A673 (cell line): ENCODE measurements at places on chromosomes 13 and 19.
A peak's percentile ranks its signal among the peaks of the same experiment; 100 is the strongest.

DNA sequence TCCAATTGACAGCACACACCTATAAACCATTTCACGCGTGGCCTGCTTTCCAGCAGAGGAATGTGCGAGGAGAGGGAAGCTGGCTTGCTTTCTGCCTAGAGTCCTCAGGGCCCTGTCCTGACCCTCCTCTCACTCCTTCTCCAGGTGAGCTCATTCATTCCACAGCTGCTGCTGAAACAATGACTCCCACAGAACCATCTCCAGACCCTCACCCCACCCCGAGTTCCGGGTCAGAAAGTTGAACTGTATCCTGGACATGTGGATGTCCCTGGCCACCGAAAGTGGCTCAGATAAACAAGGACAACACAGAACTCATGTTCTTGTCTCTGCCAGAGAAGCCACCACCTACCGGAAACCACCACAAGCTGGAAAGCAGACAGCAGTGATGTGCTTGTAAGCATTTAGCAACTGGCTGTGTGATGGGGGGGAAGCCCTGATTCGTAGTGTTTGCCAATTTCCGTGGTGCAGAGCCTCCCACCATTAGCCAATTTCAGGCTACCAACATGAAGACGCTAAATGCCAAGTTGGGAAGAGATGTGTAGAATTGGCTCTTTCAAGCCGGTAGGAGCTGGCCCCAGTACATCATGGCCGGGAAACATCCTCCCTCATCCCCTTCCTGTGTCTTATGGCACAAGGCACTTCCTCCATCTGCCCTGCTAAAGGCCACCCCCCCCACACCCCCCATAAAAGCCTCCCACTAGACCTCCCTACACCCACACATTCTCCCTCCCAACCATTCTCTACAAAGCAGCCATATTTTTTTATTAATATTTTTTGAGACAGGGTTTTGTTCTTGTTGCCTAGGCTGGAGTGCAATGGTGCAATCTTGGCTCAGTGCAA is 5.0 kb downstream of the SYCE2 start:
- no peak for DNase-seq

GRCh38 chr19:54325631-54326030 is 12.7 kb upstream of the LILRA5 start:
- DNase-seq = no peak

DNA sequence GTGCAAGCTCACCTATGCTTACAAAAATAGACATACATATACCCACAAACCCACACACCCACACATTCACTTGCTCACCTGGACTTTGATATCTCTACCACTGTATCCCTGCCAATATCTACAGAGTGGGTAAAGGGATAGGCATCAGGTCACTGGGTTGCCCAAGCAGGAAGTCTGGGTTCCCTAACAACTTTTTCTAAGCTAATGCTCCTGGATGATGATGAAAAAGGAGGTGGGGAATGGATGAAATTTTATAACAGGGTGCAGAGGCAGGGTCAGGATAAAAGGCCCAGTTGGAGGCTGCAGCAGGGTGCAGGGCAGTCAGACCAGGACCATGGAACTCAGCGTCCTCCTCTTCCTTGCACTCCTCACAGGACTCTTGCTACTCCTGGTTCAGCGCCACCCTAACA is at the start of gene CYP2B6:
CYP2B6 (plus strand) TSS at position 311 of the 410 bp plus-strand sequence; CDS start at position 335, 24 bp downstream.
- no peak for DNase-seq

DNA sequence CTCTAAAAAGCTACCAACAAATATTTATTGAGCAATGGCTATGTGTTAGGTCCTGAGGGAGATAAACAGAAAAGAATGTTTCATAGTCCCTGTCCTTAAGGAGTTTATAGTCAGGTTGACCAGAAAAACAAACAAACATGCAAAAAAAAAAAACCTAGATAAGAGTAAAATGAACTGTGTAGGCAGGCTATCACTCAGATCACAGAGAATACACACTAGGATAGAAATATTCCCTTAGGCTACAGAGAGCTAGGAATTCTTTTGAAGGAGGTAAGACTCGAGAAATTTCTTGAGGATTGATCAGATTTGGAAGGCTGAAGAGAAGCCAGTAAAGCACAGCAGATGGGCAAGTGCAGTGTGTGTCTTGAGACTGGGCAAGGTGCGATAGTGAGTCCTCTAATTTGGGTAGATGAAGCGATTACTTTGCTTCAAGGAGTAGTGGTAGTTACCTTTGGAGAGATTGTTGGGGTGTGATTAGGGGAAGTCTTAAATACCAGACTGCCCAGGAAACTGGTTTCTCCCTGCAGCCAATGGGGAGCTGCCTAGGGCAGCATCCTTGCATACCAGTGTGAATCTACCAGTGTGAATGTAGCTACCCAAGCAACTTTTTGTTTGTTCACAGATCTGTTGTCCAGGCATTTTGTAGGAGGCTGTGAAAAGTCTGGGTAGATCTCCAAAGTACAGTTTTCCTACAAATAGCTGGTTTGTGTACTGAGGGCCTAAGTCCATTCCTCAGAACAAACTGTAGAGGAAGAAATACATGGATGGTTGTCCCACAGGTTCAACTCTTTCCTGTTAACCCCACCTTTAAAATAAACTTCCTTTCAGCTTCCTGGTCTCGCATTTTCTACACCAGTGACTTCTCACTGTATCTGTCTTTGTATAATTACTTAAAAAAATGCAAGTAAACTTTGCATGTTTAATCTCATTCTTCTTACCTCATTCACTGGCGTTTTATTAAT is 314.1 kb downstream of the KLF5 start:
- DNase-seq = no peak

DNA sequence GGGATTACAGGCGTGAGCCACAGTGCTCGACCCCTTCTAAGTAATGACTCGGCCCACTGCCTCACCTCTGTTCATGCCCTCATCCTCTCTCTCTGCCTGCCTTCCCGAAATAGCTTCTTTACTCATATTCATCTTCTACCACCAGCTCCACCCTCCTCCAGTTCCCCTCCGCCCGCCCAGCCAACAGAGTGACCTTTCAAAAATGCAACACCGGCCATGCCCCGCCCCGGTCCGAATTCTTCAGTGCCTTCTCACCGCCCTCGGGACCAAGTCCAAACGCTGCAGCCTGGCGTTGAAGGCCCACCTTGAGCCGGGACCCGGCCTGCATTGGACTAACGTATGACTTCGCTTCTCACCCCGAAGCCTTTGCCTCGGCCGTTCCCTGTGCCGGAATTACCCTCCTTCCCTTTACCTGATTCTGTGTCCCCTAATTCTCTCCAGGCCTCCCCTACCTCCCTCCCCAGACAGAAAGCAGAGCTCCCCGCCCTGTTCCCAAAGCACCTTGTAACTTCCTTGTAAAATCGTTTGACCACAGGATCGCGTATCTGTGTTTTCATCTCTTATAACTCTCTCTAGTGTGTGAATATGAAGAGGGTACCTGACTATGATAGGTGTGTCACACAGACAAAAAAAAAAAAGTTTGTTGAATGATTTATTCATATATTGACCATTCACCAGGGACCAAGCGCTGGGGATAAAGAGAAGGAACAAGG is 8.1 kb upstream of the MUC16 start:
- DNase-seq = no peak

DNA sequence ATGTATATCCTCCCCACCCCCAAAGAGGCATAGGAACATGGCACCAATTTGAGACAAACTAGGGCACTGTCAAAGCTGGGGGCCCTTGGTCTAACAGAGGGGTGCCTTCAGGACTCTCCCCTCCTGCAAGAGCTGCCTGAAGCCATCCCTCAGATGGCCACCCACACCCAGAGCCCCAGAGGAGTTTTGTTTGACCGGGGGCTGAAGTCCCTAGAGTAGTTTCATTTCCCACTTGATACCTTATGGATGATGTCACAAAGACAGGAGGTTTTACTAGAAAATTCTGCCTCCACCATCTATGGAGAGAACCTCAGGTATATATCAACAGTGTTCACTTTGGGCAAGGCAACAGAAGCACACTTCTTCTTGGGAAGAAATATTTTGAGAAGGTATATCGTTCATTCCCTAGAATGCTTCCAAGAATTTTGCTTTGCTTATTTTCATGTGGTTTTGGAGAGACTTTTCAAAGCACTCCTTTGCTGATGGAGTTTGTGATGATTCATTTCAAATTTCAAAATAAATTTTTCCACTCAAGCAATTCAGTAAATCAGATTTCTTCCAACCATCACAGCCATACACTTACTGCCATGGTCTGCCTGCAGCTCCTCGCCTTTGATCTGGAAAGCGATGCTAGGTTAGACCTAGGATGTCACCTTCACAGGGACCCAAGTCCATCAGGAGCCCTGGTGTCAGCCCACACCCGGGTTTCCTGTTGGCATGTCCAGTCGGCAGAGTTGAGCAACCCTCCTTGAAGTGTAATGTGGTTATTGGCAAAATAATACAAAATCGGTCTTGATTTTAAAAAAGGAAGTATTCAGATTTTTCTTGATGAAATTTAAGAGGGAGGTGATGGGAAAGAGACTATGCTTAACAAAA is 207.0 kb downstream of the SHISA2 start:
- DNase-seq = no peak

DNA sequence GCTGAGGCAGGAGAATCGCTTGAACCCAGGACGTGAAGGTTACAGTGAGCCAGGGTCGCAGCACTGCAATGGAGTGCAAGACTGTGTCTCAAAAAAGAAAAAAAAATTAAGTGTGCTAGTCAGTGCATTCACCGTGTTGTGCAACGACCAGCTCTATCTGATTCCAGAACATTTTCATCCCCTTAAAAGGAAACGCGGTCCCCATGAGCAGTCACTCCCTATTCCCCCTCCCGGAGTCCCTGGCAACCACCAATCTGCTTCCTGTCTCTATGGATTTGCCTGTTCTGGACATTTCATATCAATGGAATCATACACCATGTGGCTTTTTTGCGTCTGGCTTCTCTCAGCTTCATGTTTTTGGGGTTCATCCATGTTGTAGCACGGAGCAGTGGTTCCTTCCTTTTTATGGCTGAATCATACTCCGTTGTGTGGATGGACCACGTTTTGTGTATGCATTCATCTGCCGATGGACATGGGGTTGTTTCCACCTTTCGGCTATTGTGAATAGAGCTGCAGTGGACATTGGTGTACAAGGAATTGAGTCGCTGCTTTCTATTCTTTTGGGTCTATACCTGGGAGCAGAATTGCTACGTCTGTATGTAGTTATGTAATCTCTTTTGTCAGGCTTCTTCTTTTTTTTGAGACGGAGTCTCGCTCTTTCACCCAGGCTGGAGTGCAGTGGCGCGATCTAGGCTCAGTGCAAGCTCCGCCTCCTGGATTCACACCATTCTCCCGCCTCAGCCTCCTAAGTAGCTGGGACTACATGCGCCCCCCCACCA is 19.8 kb downstream of the MYO9B start:
- no peak for DNase-seq

DNA sequence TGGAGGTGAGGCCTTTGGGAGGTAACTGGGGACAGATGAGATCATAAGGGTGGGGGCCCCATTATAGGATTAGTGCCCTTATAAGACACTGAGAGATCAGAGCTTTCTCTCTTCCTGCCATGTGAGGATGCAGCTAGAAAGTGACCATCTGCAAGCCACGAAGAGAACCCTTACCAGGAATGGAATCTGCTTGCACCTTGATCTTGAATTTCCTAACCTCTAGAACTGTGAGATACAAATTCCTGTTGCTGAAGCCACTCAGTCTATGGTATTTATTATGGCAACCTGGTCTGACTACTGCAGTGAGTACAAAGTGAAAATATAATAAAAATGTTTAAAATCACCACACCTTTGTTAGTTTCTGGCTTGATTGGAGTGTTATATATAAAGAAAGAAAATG is 388.0 kb downstream of the LMO7 start:
- DNase-seq = no peak

- no peak for DNase-seq
These were observed 6.9 kb downstream of the ZNF221 start for GRCh38 chr19:43957891-43958290.

DNA sequence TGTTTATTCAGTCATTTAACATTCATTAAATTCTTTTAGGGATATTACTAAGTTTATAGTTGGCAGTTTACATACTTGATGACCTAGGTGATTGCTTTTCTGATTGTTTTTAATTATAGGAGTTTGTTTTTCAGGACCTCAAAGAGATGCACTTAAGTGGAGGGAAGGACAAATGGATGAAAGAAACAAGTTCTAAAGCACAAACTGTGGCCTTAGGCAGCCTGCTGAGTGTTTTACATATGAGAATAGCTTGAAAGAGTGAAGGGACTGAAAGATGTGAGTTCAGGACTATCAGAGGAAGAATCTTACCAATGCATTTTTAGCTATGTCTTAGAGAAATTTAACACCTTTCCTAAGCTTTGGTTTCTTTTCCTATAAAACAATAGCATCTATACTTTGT is 402.6 kb downstream of the KLF12 start:
- DNase-seq = no peak

GRCh38 chr19:45170146-45171106 is 7.6 kb downstream of the TRAPPC6A start:
- no peak for DNase-seq

GRCh38 chr19:38638461-38638860 is 9.0 kb upstream of the ACTN4 start:
- DNase-seq = no peak

- no peak for DNase-seq
These were observed 54.8 kb upstream of the ZNF536 start for GRCh38 chr19:30317403-30317802.

DNA sequence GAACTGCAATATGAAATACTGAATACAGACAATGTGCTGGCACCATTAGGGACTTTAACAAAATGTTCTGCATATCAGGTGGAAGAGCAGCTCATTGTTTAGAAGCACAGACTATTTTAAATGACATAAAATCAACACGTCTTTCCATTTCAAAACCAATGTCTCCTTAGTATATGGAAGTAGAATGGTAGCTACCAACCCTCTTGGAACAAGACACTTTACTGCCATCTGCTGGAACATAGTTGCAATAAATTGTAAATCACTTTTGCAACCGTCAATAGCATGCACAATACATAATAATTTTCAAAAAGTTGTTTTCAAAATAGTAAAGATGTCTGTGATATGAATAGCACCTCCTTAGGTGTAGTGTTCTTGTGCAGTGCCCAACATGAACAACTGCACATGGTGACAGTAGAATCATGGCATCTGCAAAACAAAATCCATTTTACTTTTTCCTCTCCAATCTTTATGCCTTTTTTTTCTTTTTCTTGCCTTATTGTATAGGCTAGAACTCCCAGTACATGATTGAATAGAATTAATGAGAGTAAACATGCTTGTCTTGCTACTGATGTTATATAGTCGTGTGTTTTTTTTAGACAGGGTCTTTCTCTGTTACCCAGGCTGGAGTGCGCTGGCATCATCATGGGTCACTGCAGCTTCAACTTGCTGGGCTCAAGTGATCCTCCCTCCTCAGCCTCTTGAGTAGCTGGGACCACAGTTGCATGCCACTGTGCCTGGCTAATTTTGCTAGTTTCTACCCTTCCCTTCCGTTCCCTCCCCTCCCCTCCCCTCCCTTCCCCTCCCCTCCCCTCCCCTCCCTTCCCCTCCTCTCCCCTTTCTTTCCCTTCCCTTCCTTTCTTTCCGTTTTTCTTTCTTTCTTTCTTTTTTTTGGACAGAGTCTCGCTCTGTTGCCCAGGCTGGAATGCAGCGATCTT is 7.8 kb upstream of the LYPD5 start:
- DNase-seq = peak; percentile 73

DNA sequence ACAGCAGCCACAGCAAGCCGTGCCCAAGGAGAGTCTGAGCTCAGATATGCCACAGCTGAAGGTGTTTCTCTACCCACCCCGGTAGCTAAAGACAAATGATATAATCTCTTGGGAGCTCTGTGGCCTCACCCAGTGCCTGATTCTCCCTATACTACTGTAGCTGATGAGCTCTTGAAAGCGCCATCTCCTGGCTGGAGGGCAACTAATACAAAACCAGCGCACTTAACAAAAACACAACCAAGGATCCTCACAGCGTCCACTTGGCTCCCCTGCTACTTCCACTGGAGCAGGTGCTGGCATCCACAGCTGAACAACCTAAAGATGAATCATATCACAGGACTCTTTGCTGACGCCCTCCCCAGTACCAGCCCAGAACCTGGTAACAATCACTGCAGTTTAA is 1212.0 kb downstream of the PCDH17 start:
- DNase-seq = peak; percentile 7
